ENCODE measurements at places on chromosomes 1 and 21. TPM values are rescaled to one million over a fixed set of nuclear protein-coding genes. Genes with fewer than 3 reads are reported as not detected.

- H3K4me3 ChIP-seq = no peak overlapping the region
- H3K27me3 ChIP-seq = no peaks in the 10 kb centered on the region
- H3K4me1 ChIP-seq = peaks cover 19% of the 10 kb centered on the region
These were observed 1.9 kb upstream of the HSPB7 start for GRCh38 chr1:16019644-16020277.

- H3K27me3 ChIP-seq = no peaks in the 10 kb centered on the region
- no peak overlapping the region for H3K4me3 ChIP-seq
- no peak overlapping the region for H3K27ac ChIP-seq
- peak; percentile 59 for DNase-seq
- no peaks in the 10 kb centered on the region for H3K36me3 ChIP-seq
These were observed 50.9 kb upstream of the BCAR3 start for GRCh38 chr1:93732514-93732913.

The LRRC8C gene
- polyA plus RNA-seq = 0.89 TPM

- H3K27ac ChIP-seq = no peak overlapping the region
- no peak for DNase-seq
- H3K4me1 ChIP-seq = no peaks in the 10 kb centered on the region
- no peaks in the 10 kb centered on the region for H3K36me3 ChIP-seq
These were observed 14.4 kb downstream of the CLDN14 start for GRCh38 chr21:36465478-36465877.

The SAMSN1 gene
- polyA plus RNA-seq = 7.9 TPM

- no peak overlapping the region for H3K4me3 ChIP-seq
- peak; percentile 69 for DNase-seq
- no peaks in the 10 kb centered on the region for H3K4me1 ChIP-seq
- no peak overlapping the region for H3K27ac ChIP-seq
- no peaks in the 10 kb centered on the region for H3K27me3 ChIP-seq
These were observed 27.7 kb upstream of the LY9 start for GRCh38 chr1:160768295-160768657.

The OR2T29 gene
- not detected for polyA plus RNA-seq

The ACTRT2 gene
- not detected for polyA plus RNA-seq

- H3K36me3 ChIP-seq = 0 out of 2 replicates have a peak, but pooled peaks cover 5% of the 10 kb centered on the region
- no peak overlapping the region for H3K4me3 ChIP-seq
- H3K27me3 ChIP-seq = no peaks in the 10 kb centered on the region
- H3K4me1 ChIP-seq = no peaks in the 10 kb centered on the region
- no peak overlapping the region for H3K27ac ChIP-seq
These were observed 49.8 kb downstream of the CDK18 start for GRCh38 chr1:205554026-205554811.

The PLA2G2D gene
- polyA plus RNA-seq = not detected

- H3K4me1 ChIP-seq = peaks cover 13% of the 10 kb centered on the region
- no peaks in the 10 kb centered on the region for H3K36me3 ChIP-seq
- H3K27me3 ChIP-seq = no peaks in the 10 kb centered on the region
These were observed 32.0 kb downstream of the CLCA1 start for GRCh38 chr1:86500714-86501113.

The SLC30A10 gene
- 0.47 TPM for polyA plus RNA-seq

The OR10J1 gene
- not detected for polyA plus RNA-seq

The AGBL4 gene
- 0.61 TPM for polyA plus RNA-seq

The RAD54L gene
- 26.4 TPM for polyA plus RNA-seq

DNA sequence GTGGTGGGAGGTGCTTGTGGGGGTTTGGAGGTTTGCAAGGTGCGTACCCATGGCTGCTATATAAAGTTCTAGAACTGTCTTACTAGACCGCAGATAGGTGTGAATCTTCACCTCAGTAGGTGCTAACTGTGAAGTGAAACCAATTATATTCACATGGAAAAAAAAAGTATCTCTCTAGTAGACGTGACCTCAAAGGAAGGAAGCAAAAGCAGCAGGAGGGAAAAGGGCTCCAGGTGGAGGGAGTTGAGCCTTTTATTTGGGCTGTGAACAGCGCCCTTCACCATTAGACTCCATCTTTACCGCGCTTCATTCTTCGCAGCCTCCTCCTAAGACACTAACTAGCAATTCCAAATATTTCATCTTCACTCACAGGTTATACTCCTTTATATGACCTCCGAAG is 129.8 kb downstream of the TBX19 start:
- no peaks in the 10 kb centered on the region for H3K27me3 ChIP-seq
- H3K4me3 ChIP-seq = no peak overlapping the region
- no peaks in the 10 kb centered on the region for H3K4me1 ChIP-seq

DNA sequence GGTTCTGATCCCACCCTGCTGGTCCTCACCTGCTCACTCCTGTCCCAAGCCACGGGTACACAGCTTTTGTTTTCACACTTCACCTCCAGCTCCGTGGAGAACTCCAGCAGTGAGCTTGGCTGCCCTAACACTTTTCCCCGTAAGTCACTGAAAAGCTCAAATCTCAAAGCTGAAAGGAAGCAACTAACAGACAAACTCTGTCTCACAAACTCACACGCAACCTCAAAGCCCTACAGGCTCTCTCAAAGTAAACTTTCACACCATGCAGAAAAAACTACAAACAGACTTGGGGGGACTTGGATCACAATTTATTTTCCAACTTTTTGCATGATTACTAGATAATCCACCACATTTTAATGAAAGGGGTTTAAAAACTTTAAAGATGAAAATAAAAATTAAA is 88.3 kb downstream of the AK5 start:
- no peak overlapping the region for H3K27ac ChIP-seq
- peak; percentile 7 for DNase-seq
- no peaks in the 10 kb centered on the region for H3K4me1 ChIP-seq

- H3K27ac ChIP-seq = no peak overlapping the region
- H3K4me1 ChIP-seq = peaks cover 5% of the 10 kb centered on the region
- H3K27me3 ChIP-seq = no peaks in the 10 kb centered on the region
- DNase-seq = peak; percentile 80
- H3K4me3 ChIP-seq = no peak overlapping the region
These were observed 4.8 kb upstream of the HEATR1 start for GRCh38 chr1:236608930-236609726.

- no peak overlapping the region for H3K4me3 ChIP-seq
- H3K4me1 ChIP-seq = peaks cover 28% of the 10 kb centered on the region
- no peak for DNase-seq
- H3K36me3 ChIP-seq = no peaks in the 10 kb centered on the region
- no peaks in the 10 kb centered on the region for H3K27me3 ChIP-seq
- H3K27ac ChIP-seq = no peak overlapping the region
These were observed 18.0 kb downstream of the PGM1 start for GRCh38 chr1:63611231-63611630.

- H3K4me3 ChIP-seq = no peak overlapping the region
- no peak overlapping the region for H3K27ac ChIP-seq
- H3K4me1 ChIP-seq = no peaks in the 10 kb centered on the region
- no peaks in the 10 kb centered on the region for H3K27me3 ChIP-seq
- DNase-seq = no peak
These were observed 77.4 kb downstream of the DIRAS3 start for GRCh38 chr1:67973051-67973450.

The CHRM3 gene
- 4.3 TPM for polyA plus RNA-seq

- no peak for DNase-seq
- H3K36me3 ChIP-seq = no peaks in the 10 kb centered on the region
- no peak overlapping the region for H3K27ac ChIP-seq
- H3K27me3 ChIP-seq = no peaks in the 10 kb centered on the region
- no peak overlapping the region for H3K4me3 ChIP-seq
- no peaks in the 10 kb centered on the region for H3K4me1 ChIP-seq
These were observed 473.3 kb downstream of the MRPL39 start for GRCh38 chr21:25133939-25134338.
